ENCODE measurements at places on chromosomes 12 and 14. TPM values are rescaled to one million over a fixed set of nuclear protein-coding genes. Genes with fewer than 3 reads are reported as not detected.

GRCh38 chr12:113097716-113098440, 37.7 kb downstream of the RASAL1 start:
- no peak overlapping the region for H3K4me3 ChIP-seq
- no peak overlapping the region for H3K27ac ChIP-seq
- H3K27me3 ChIP-seq = no peaks in the 10 kb centered on the region
- DNase-seq = peak; percentile 10

DNA sequence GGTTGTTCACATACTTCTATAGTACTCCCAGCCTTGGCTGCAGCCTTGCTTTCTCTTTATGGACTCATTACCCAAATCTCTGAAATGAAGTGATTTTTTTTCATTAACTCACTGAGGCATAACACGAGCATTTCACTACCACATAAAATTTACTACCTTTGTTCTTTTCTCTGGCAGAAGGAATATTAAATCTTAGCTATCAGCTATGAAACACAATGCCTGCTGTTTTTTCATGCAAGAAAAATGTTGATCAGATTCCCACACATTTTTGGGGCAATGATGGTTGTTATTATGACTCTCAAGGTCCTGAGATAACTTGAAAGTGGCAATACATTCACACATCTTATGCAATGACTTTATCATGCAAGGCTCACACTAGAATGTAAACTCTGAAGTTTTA, 225.3 kb upstream of the ATP2B1 start:
- no peaks in the 10 kb centered on the region for H3K27me3 ChIP-seq
- DNase-seq = no peak
- no peaks in the 10 kb centered on the region for H3K36me3 ChIP-seq
- H3K4me3 ChIP-seq = no peak overlapping the region
- H3K4me1 ChIP-seq = no peaks in the 10 kb centered on the region

- H3K4me3 ChIP-seq = no peak overlapping the region
- no peaks in the 10 kb centered on the region for H3K27me3 ChIP-seq
- no peaks in the 10 kb centered on the region for H3K4me1 ChIP-seq
- no peaks in the 10 kb centered on the region for H3K36me3 ChIP-seq
Measured at GRCh38 chr12:87925021-87925420, 104.2 kb downstream of the C12orf50 start.

DNA sequence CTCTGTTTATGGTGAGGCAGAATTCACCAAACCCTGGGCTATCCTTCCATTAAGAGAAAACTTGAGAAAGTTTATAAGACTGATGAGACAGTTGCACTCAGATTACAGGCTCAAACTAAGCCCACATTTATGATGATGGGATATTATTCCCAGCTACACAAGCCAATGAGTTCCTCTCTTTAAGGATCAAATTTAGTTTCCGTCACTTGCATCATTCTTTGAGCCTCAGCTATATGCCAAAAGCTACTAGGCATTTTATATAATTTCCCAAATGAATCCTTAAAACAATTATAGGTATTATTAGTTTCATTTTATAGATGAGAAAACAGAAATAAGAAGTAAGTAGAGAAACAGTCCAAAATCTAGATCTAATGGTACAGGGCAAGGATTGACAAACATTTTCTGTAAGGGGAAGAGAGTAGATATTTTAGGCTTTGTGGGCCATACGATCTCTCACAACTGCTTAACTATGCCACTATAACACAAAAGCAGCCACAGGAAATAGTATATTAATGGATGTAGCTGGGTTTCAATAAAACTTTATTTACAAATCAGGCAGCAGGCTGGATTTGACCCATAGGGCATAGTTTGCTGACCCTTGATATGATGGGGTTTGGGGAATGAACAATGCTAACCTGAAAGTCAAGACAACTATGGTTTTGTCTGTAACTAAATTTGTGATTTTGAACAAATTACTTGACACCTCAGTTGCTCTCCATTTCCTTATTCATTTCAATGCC, 91.8 kb upstream of the PLXNC1 start:
- H3K27ac ChIP-seq = no peak overlapping the region
- no peak for DNase-seq
- no peak overlapping the region for H3K4me3 ChIP-seq

VPS29 gene
- total RNA-seq = 127 TPM

DNA sequence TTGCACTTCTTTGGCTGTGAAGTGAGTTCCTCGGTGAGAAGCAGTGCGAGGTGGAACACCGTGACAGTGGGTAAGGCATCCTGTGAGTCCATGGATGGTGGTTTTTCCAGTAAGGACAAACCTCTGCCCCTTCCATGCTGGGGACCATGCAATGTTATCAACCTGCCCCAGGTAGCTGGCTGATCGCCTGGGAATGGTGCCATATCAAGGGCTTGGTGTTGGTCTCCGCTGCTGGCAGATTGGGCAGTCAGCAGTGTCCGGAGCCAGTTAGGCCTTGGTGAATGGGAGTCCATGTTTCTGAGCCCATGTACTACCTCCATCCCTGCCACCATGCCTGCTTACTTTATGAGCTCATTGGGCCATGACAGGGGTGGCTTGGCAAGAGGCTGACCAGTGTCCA, 114.7 kb upstream of the C14orf180 start:
- no peaks in the 10 kb centered on the region for H3K27me3 ChIP-seq
- no peak for DNase-seq
- H3K36me3 ChIP-seq = no peaks in the 10 kb centered on the region
- no peaks in the 10 kb centered on the region for H3K4me1 ChIP-seq

DNA sequence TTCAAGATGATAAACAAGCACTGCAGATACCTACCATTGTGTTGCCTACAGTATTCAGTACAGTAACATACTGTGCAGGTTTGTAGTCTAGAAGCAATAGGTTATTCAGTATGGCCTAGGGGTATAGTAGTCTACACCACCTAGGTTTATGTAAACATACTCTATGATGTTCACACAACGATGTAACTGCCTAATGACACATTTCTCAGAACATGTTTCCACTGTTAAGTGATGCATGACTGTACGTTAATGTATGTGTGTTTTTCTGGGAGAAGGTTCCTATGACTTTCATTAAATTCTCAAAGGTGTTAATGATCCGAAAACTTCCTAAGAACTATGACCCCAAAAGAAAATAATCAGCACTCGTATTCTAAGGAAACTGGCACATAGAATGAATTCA, 20.9 kb upstream of the CALM1 start:
- H3K4me1 ChIP-seq = no peaks in the 10 kb centered on the region
- H3K4me3 ChIP-seq = no peak overlapping the region
- H3K36me3 ChIP-seq = no peaks in the 10 kb centered on the region
- H3K27ac ChIP-seq = no peak overlapping the region
- DNase-seq = no peak
- no peaks in the 10 kb centered on the region for H3K27me3 ChIP-seq

FSCB gene
- total RNA-seq = not detected

DNA sequence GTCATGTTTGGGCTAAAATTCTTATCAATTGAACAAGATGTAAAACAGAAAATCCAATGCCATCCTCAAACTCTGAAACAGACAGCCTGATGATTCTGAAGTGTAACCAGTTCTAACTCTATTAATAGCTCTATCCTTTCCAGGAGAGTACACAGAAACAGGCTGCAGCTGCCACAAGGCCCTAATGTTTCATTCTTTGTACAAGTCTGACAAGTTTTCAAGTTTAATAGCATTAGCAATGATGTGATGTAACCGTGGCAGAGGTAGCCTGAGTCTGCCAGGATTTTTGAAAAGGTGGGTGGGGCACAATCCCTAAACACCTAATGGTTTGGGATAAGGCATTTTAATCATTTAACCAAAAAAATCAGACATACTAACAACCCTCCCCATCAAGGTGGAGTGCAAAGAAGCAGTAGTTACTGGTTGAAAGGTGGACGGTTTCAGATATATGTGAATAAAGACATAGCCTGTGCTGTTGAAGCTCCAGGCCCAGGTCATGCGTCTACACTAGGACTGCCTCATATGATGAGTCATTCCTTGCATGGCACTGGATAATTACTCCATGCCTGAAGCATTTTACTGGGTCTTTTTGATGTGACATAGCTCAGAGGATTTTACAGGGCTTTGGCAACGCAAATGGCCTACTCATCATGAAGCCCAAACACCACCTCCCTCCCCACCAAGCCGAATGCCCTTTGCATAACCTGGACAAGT, 145.1 kb upstream of the GRIP1 start:
- no peaks in the 10 kb centered on the region for H3K4me1 ChIP-seq
- DNase-seq = no peak
- H3K27ac ChIP-seq = no peak overlapping the region
- H3K36me3 ChIP-seq = no peaks in the 10 kb centered on the region

GRCh38 chr14:75711796-75712211, 50.8 kb downstream of the TTLL5 start:
- H3K4me3 ChIP-seq = no peak overlapping the region
- H3K4me1 ChIP-seq = peaks cover 21% of the 10 kb centered on the region
- peak overlapping the region; percentile 72 for H3K27ac ChIP-seq

- DNase-seq = no peak
- no peaks in the 10 kb centered on the region for H3K4me1 ChIP-seq
- no peaks in the 10 kb centered on the region for H3K27me3 ChIP-seq
Measured at GRCh38 chr12:64731683-64732082, 27.5 kb downstream of the GNS start.

DNA sequence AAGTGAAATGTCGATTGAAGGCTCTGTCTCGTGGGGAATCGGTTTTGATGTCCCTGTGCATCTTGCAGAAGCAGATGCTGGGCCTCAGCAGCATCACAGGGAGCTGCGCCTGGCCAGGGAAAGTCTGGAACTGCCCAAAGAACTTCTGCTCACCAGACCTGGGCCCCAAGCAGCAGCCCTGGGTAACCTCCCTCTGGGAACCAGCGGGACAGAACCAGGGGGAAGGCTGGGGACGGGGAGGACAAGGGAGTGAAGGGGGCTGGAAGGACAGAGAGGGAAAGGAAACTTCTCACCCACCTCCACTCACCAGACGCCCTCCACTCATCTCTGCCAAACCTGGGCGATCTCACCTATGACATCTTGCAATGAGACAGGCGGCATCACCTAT, 26.8 kb upstream of the C14orf180 start:
- H3K27ac ChIP-seq = no peak overlapping the region
- no peak for DNase-seq
- peaks cover 4% of the 10 kb centered on the region for H3K27me3 ChIP-seq

DNA sequence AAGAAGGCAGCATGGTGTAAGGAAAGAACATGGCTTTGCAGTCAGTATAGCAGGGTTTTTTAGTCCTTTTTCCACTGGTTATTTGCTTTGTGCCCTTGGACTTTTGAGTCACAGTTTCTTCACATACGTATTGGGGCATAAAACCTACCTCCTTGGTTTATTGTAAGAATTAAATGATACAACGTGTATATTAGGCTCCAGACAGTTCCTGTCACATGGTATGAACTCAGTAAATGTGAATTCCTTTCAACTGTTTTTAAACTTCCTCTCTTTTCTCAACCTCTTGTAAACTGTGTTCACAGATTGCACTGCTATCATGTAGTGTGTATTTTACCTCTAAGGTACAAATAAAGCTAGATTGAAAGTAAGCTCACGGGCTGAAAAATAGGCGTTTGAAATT, 29.5 kb downstream of the MSRB3 start:
- no peaks in the 10 kb centered on the region for H3K36me3 ChIP-seq
- H3K27me3 ChIP-seq = no peaks in the 10 kb centered on the region
- H3K27ac ChIP-seq = no peak overlapping the region
- DNase-seq = no peak
- peaks cover 5% of the 10 kb centered on the region for H3K4me1 ChIP-seq
- no peak overlapping the region for H3K4me3 ChIP-seq

DNA sequence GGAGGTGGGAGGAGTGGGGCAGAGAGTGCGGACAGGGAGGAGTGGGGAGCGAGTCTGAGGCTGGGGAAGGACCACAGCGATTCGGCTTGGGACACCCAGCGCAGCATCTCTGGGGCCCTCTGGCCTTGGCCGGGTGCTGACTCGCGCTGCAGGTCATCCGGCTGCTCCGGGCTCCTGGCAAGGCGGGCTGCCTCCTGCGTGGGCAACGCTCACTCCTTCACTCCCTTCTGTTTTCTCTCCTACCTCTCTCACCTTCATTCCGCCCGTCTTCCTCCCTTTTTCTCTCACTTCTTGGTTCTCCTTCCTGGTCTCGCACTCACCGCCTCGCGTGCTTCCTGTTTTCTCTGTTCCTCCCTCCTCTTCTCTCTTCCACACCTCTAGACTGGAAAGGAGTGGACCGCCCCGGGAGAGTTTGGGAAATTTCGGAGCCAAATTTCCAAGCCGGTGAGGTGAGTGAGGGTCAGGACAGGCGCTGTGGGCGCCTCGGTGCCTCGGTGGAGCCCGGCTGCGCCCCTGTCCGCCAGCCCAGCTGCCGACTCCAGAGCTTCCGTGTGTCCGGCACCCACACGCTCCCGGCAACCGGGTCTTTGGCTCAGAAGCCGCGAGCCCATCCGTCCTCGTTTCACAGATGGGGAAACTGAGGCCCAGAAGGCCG, 86.7 kb downstream of the B4GALNT3 start:
- H3K36me3 ChIP-seq = no peaks in the 10 kb centered on the region
- H3K4me1 ChIP-seq = peaks cover 17% of the 10 kb centered on the region
- H3K27ac ChIP-seq = peak overlapping the region; percentile 1
- peak; percentile 47 for DNase-seq
- H3K27me3 ChIP-seq = no peaks in the 10 kb centered on the region

- H3K4me1 ChIP-seq = no peaks in the 10 kb centered on the region
- H3K27ac ChIP-seq = no peak overlapping the region
- H3K36me3 ChIP-seq = no peaks in the 10 kb centered on the region
- DNase-seq = no peak
Measured at GRCh38 chr14:64244279-64244678, 49.9 kb downstream of the ESR2 start.

DNA sequence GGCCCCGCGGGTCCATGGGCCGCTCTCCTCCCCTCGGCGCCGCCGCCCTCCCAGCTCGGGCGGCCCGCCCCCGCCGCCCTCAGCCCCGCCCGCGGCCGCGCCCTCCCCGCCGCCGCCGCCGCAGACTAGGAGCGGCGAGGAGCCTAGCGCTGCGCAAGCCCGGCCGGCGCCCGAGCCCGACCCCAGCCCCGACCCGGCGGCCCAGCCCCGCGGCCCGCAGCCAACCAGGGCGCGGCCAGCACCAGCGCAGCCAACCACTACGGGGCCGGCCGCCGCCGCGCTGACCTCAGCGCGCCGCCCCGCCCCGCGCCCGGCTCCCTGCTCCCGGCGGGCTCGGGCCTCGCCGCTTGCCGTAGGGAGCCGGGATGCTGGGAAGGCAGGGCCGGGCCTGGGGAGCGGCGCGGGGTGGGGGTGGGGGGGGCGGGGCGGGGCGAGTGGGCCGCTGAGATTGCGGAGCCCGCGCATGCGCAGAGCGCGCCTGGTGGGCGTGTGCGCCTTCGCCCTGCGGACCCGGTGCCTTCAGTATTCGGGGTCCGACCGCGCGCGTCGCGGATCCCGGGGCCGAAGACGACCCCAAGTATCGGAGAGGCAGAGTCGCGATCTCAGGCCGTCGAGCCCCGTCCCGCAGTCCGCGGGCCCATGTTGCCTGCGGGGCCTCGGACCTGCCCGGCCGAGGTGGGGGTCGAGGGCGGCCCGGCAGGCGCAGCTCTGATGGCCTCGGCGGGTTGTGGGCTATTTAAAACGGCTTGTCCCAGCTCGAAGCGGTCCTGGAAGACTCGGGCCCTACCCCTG, at the start of gene CDC42BPB:
Gene CDC42BPB (minus strand): TSS at position 178 of the 792 bp plus-strand sequence. CDS start 376 bp downstream, outside the sequence.
- peaks cover 17% of the 10 kb centered on the region for H3K4me1 ChIP-seq
- peak within 1 kb of the TSS; percentile 65 for H3K27ac ChIP-seq
- peak within 1 kb of the TSS; percentile 100 for H3K4me3 ChIP-seq
- peak; percentile 95 for DNase-seq
- H3K27me3 ChIP-seq = no peaks in the 10 kb centered on the region
- H3K36me3 ChIP-seq = 0 out of 2 replicates have a peak, but pooled peaks cover 2% of the 10 kb centered on the region

FKBP3 gene
- 94.8 TPM for total RNA-seq
